Stimulated activated CD8-positive, alpha-beta memory T cell treated with anti-CD3 and anti-CD28 coated beads, Interleukin-15, amount 100 ng/mL, for 24 hours (primary cell): ENCODE measurements at places on chromosomes 12 and 14.

DNA sequence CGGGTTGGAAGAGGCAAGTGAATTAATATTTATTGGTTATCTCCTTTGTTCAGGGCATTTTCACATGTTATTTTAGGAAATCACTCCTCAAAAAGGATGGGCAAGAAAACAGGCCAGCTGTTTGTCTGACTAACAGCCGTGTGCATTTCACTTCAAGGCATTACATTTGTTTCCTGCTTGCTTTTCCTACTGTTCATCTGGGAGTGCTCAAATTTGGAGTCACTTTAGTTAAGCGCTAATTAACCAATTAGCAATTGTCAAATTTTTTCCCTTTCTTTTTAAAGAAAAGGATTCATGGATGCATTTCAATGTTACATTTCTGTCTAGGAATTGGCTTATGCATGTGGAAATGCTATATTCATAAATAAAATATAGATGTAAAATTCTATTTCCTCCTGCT is 415.9 kb downstream of the NELL2 start:
- DNase-seq: no peak

GRCh38 chr14:68639000-68639757 is 153.7 kb downstream of the ZFP36L1 start:
- no peak for DNase-seq

DNA sequence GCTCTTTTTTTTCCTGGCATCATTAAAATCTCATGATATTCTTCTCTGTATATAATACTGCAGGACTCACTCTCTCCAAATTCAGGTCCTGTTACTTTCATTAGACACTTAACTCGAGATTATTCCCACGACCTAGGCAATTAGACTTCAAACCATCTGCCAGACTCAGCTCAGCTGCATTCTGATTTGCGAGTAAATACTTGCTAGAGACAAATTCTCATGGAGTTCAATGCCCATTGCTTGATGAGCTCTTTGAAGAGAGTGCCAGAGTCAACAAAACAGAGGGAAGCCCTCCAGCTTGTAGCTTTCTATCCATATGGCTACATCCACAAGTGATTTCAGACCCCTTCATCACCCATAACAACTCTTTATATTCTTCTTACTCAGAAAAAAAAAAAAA is 88.3 kb downstream of the GTF2A1 start:
- DNase-seq: no peak

DNA sequence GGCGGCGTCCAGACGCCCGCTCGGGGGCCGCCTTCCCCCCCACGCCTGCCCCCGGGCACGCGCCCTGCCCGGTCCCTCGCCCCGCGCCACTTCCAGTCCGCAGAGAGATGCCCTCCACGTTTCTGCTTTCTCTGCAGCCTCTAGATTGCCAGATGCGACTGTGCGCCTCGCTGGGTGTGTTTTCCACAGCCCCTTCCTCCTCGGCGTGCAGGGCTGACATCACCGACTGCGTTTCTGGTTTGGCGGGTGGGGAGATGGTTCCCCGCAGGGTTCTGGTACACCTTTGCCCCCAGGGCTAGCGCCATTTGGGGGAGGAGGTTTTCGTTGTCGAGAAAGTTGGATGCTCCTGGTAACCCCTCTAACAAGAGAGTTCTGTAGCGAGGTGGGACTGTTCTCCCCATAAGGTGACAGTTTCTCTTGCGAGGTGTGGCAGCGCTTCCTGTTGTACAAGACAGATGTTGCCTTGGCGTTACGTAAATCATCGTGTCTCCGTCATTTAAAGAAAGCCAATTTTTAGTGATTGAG is 1.5 kb downstream of the CALM1 start:
- peak; percentile 21 for DNase-seq

- no peak for DNase-seq
Observed at GRCh38 chr14:40188006-40188405, 755.8 kb upstream of the FBXO33 start.

DNA sequence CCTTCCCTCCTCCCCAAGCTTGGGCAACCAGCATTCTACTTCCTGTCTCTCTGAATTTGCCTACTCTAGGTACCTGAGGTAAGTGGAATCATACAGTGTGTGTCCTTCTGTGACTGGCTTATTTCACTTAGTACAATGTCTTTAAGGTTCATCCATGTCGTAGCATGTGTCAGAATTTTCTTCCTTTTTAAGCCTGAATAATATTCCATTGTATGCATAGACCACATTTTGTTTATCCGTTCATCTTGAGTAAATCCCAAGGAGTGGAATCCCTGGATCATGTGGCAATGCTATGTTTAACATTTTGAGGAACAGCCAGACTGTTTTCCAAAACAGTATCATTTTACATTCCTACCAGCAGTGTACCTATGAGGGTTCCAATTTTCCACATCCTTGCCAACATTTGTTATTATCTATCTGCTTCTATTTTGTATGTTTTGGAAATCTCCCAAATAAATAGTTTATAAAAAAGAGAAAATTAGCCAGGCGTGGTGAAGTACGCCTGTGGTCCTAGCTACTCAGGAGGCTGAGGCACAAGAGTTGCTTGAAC is 12.4 kb downstream of the HSP90AA1 start:
- DNase-seq: no peak

DNA sequence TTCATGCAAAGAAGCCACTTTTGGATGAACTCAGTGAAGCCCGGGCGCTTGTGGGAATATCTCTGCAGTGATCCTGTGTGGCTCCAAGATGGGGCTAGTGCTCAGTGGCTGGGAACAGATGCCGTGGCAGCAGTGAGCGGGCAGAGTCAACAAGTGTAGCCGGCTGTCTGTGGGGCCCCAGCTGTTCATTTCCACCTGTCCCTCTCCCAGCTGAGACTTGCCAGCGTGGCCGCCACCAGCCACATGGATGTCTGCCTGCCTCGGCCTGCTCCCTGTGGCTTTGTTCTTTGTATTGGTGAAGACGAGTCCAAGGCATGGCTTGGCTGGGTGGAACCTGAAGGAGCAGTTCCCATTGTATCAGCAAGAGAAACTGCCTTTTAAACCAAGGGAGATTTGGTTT is 77.3 kb downstream of the NOS1 start:
- no peak for DNase-seq

DNA sequence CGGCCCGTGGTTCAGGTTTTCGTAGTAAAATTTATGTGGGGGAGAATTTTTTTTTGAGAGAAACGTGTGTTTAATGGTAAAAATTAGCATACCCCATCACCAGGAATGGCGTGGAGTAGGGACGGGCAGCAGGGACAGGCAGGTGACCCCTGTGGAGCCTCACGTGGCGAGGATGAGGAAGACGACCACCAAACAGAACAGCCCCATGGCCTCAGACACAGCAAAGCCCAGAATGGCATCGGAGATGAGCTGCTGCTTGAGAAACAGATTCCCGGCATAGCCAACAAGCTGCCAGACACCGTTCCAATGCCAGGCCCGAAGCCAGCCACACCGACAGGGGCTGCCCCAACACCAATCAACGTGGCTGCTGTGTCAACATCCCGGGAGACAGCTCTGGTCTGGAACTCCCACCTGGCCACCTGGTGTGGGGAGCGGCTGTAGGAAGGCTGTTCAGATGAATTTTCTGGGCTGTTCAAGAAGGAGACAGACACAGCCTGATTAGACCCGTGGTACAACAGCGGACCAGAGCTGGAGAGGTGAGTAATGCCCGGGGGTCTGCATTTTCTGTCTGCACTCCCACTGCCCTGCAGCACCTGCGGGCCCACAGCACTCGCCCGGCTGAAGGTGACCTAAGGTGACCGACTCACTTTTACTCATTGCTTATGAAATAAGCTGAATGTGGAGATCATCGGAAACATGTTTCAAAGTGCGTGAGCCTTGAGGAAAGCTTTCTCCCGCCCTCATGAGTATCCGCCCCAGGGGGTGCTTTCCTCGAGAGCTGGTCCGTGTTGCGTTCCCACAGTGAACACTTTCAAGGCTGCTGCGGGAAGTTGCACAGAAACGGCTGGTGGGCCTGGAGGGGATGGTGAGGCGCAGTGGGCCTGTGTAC is 10.6 kb downstream of the TMEM121 start:
- no peak for DNase-seq
